ENCODE measurements at places on chromosomes 16 and 17.

GRCh38 chr16:85611444-85612190 lies 1.5 kb upstream of the GSE1 start:
- peak; percentile 84 for DNase-seq

DNA sequence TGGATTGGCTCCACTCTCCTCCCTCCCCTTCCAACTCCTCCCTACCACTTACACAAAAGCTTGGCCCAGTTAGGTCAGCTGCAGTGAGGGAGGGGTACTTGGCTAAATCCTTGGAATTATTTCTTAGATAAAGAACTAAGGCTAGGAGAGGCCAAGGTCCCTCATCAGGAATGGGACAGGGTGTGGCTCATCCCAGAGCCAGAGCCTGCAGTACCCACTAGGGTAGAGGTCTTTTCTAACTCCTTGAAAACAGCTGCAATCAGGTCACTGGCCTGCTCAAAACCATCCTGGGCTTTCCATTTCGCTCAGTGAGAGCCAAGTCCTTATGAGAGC lies 1.9 kb upstream of the SLC46A1 start:
- DNase-seq: no peak

DNA sequence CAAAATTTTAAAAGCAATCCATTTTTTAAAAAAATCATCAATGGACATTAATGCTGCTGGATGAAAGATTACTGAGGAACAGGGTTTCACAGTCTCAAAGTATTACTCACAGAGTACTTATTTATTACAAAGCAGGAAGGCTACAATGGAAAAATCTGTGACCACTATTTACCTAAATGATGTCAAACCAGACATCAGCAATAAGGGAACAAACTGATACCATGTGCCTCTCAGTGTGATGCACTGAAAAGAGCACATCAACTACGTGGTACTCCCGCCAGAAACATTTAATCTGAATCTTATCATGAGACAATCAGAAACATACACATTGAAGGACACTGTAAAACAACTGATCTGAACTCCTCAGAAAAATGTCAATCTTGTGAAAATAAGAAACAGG lies 124.2 kb downstream of the PARN start:
- peak; percentile 49 for DNase-seq

- peak; percentile 81 for DNase-seq
These were observed 8.2 kb downstream of the RHBDF2 start for GRCh38 chr17:76492989-76493501.

- no peak for DNase-seq
These were observed 150.0 kb downstream of the HS3ST4 start for GRCh38 chr16:25841761-25842160.

GRCh38 chr17:42845556-42845917 lies 1.2 kb downstream of the AOC2 start:
- no peak for DNase-seq

GRCh38 chr16:7272567-7273158 lies 60.0 kb upstream of the RBFOX1 start:
- no peak for DNase-seq

- no peak for DNase-seq
These were observed 266.4 kb downstream of the MAF start for GRCh38 chr16:79334127-79334526.

GRCh38 chr17:79936641-79937381 lies 97.6 kb upstream of the CBX4 start:
- DNase-seq: no peak

DNA sequence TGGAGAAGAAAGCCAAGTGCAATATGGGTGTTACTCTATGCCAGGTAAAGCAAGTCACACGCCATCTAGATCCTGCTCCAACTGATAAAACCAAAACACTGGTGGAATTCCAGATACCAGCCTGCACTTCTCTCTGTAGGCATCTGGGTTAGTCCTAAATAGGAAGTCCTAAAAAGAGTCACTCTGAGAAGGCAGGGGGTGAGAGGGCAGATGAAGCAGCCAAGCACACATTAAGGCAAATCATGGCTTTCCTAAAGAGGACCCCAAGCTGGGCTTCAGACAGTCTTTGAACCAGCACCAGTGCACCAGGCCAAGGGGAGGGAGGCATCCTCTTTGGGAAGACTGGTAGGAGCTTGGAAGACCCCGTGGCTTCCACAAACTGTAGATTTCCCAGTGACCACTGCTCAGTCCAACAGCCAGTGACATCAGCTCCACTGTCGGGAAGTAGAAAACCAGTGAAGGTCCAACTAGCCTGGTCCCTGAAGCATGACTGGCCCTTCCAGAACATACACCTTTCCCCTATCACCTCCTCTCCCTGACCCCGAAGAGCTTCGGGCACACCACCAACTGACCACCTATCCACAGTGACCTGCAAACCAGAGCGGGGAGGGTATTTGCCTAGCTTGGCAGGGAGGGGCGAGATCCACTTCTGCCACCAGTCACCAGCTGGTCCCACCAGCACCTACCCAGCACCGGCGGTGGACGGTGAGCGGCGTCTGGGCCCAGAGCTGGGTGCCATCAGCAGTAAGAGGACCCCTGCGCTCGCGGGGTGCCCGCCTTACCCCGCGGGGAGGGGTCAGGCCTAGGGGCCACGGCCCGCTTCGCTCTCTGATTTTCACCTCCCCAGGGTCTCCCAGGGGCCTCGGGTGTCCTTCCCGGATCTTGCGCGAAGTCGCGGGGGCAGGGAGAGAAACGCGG lies 1.0 kb downstream of the LITAF start:
- peak; percentile 14 for DNase-seq

DNA sequence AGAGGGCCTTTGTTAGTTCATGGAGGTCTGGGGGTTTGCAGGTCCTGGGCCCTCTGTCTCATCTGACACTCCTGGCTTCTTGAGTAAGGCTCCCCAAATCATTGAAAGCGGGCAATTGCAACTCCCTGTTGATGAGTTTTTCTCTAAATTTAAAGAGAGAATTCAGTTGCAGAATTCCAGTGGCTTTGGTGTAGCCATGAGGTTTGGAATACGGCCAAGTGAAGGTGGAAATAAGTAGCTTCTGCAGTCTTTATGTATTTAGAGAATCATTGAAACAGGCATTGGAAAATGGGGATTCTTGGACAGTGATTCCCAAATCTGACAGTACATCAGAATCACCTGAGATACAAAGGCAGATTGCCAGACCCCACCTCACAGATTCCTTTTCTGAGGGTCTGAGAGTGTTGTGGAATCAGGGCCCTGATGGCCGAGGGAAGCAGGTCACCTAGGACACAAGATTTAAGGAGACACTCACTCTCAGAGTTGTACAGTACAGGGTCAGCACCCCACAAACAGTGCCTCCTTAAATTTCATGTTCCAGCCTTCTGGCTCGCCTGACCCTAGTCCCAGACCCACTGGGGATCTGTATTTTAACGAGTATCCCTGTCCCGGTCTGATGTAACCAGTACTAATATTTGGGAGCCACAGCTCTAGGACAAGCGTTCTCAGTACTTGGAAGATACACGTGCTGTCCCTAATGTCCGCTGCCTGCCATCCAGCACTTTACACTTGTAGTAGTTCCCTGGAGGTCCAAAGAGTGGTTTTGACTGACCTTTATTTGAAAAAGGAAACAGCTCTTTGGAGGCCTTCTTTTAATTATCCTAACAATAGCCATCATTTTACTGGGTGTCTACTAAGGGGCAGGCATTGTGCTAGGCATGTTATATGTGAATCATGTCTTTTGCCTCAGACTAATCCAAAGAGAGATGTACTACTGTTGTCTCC lies 37.8 kb downstream of the YPEL2 start:
- peak; percentile 67 for DNase-seq

DNA sequence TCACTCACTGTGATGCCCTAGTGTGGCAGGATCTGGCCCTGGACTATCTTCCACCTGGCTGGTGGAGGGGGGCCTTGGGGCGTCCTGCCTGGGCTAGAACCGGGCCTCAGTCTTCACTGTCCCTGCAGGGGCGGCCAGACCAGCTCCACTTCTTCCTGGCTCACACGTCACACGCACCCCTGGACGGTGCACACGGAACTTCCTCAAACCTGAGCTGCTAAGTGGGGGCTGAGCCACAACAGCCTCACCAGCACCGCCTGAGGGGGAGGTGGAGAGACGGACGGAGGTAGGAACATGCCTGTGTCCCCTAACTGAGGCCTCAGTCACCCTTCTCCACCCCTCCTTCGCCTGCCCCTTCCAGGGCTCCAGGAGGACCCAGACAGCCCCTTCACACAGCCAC lies 36.6 kb downstream of the TIMM22 start:
- DNase-seq: no peak

GRCh38 chr16:82331974-82332750 lies 162.1 kb upstream of the MPHOSPH6 start:
- DNase-seq: no peak

- DNase-seq: no peak
These were observed 9.7 kb upstream of the PRSS22 start for GRCh38 chr16:2867661-2867986.

DNA sequence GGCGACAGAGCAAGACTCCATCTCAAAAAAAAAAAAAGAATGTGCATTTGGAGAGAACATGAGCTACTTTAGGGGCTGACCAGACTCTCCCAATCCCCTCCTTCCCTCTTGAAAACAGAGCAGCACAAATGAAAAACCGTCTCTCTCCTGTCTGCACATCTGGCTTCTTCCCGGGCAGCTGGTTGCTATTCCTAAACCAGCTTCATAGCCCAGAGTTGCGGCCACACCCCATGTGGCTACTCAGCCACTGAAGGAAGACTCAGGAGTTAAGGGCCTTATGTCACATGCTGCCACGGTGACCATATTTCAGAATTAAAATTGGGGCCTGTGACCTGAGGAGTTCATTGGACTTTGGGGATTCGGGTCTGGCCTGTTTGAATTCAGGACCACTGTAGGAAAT lies 48.3 kb downstream of the KATNIP start:
- no peak for DNase-seq

GRCh38 chr17:79951361-79952264 lies 84.1 kb downstream of the TBC1D16 start:
- DNase-seq: peak; percentile 74

- no peak for DNase-seq
These were observed 334.3 kb downstream of the C16orf95 start for GRCh38 chr16:86982912-86983311.

DNA sequence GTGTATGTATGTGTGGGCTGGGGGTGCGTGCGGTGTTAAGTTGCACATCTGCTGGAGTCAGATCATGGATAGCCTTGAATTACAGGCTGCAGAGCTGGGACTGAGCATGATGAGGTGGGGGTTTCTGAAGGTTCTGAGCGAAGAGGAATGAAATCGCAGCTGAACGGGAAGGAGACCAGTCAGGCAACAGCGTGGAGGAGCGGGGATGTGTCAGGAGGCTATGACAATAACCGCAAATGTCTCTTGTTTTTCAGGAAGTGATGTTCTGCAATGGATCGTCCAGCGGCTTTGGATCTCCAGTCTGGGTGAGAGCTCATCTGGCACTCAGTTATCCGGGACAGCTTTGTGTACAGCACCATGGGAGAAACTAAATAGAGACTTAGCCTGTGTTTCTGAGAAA lies 20.9 kb downstream of the RGS9 start:
- no peak for DNase-seq

DNA sequence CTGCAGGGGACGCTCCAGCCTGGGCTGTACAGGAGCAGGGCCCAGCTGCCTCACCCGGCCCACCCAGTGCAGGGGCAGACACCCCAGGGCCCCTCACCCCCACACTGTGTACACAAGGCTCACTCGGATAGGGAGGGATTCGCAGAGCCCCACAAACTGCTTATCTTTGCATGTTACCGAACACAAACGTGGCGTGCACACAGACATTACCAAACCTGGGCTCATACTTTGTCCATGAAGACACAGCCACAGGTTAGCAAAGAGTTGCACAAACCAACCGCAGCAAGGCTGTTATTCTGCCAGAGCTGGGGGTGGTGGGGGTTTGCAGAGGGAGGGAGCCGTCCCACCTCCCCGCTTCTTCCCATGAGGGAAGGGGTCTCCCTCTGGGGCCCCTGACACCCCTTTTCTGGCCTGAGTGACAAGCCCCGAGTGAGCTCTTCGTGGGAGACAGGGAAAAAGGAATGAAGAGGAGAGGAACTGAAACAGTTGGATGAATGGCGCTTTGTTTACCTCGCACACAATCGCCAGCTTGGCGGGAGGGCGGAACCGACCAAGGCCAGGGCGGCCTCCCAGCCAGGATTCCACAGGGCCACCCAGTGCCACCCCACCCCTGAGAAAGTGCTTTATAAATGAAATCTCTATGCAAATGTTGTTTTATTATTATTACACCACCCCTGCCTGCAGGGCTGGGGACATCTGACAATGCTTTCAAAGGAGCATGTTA lies 434 bp upstream of the CPSF4L start:
- no peak for DNase-seq

GRCh38 chr17:14118951-14119350 lies 49.6 kb downstream of the COX10 start:
- no peak for DNase-seq
